ENCODE measurements at places on chromosomes 6 and 20.

- DNase-seq, result no peak
Observed at GRCh38 chr6:152142105-152142504, 334.6 kb downstream of the ESR1 start.

DNA sequence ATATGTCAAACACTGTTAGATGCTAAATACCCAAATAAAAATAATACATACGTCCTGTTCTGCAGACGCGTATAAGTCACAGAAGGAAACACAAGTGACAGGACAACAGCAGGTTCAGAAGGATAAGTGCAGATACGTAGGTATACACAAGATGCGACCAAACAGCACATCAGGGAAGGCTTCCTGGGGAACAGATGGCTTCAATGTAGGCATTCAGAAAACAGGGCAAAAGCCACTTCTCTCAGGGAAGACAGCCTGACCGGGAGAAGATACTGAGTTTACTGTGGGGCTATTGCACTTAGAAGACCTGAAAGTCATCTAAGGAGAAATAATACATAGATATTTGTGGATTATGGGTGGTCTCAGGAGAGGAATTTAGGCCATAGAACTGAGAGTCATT, 1.9 kb downstream of the HLA-DPA1 start:
- no peak for DNase-seq

GRCh38 chr20:50595433-50595895, 85.3 kb downstream of the PTPN1 start:
- DNase-seq, result no peak

GRCh38 chr6:119313937-119314884, 35.4 kb downstream of the MAN1A1 start:
- no peak for DNase-seq

DNA sequence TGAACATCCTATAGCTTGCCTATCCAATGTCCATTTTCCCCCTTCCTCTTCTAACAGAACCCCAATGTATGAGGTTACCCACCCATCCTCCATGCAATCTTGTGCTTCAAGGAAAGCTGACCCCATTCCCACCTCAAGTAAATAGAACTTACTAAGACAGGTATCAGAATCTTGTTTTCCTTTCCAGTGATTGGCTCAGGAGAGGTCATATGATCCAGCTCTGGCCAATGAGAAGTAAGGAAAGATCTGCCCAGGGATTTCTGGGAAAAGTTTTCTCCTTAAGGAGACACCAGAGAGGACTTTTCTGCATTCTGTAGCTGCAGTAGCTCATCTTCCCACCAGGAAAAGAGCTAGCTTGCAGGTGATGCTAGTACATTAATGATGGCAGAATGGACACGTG, 341.8 kb upstream of the ZFP64 start:
- DNase-seq, result no peak

DNA sequence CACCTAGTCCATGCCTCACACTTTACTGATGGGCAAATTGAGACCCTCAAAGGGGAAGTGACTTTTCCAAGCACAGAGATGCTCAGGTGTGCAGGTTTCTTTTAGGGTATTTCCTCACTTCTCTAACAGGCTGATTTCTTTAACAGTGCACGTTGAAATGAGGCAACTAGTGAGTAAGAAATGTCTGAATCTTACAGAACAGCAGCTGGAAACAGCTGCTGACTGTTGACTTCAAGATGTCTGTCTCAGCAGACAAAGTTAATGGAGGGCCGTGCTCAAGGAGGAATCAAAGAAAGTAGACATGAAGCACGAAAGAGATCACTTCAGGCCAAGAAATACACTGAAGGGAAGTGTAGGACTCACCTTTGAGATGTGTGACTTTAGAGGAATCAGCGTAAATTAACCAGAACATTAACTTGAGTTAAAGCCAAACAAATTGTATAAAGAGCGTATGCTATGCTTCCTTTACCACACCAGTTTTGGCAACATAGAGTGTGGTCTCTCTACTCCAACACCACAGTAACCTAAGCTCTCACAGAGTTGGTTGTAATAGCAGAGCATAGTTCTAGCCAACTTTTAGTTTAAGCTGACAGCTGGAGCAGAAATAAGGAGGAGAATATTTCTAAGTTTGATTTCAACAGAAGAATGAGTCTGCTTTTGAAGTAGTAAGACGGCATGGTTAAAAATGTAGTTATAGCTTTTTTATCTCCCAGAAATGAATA, 60.9 kb downstream of the SAMD3 start:
- no peak for DNase-seq

DNA sequence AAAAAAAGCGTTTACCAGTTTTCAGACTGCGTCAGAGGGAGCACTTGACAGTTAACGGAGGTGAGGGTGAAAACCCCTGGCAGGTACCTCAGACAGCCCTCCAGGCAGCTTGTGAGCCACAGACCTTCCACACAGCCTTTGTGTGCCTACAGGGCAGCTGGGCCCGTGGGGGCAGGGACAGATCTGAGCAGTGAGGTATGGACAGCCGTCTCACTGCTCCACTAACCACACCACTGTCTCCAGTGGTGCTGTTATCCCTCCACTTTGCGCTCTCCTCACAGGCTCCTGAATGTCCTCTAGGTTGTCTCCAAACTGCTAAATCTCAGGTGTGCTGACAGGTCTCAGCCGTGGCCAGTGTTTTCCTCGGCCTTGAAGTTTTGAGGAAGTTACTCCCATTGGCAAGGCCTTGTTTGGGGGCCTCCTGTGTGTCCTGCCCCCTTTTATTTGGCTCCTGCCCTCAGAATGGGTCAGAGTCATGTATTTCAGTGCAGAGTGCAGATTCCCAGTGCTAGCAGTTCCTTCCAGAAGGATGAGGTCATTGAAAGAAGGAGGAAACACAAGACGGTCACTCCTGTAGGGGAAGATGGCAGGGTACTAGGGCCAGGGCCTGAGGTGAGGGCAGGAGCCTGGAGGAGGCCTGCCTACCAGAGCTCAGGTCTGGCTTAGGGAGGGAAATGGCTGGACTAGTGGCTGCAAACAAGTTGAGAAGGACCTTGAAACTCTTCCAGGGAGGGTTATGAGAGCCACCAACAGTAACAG, 11.8 kb downstream of the GFRA4 start:
- no peak for DNase-seq

DNA sequence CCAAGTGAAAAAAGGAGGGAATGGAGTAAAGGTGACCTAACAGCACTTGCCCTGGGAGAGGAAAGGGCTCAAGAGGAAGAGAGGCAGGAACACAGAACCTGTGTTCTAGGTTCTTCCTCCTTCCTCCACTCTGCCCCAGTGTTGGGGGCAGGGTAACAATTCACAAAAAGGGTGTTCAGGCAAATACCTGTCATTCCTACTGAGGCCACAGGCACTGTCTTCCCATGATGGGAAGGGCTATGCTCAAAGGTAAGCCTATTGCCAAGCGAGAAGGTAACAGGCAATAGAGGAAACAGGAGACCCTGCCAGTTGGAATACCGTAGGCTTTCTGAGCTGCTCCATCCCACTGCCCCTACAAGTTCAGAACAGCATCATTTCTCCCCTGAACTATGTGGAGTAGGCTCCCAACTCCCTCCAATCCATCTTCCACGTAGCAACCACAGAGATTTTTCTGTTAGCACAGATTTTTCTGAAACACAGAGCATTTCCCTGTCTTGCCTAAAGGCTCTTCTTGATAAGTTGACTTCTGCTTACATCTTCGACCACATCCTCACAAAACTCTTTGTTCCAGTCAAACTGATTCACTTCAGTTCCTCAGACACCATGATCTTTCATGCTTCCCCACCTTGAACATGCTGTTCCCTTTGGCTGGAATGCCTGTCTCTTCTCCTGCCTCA, 2.7 kb downstream of the AGPAT1 start:
- DNase-seq, result no peak

- no peak for DNase-seq
Observed at GRCh38 chr20:8756410-8756809, 312.5 kb upstream of the PLCB4 start.
